ENCODE measurements at places on chromosomes 2 and 18.

DNA sequence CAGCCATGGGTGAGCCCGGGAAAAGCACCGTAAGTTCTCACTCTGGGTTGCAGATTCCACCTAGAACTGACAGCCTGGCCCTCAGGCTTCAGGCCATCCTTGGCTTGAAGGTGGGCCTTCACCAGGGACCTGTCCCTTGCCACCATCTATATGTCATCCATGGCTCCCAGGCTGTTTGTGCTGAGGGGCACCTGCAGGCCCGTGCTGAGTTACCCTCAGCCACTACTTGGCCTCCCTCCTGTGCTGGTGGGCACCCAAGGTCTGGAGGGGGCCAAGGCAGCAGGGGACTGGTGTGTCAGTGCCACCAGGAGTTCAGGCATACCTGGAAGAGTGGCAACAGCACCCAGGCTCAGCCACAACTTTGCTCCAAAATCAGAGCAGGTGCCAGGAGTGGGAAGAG, 326.2 kb upstream of the SMIM21 start:
- no peak for DNase-seq

GRCh38 chr18:45748501-45748900, 24.5 kb downstream of the SLC14A1 start:
- DNase-seq: no peak

GRCh38 chr18:67618061-67618460, 101.5 kb upstream of the DSEL start:
- no peak for DNase-seq

- DNase-seq: no peak
These were observed 64.7 kb downstream of the BCL2 start for GRCh38 chr18:63254716-63255399.

GRCh38 chr2:157508676-157509075, 64.8 kb upstream of the CYTIP start:
- no peak for DNase-seq

DNA sequence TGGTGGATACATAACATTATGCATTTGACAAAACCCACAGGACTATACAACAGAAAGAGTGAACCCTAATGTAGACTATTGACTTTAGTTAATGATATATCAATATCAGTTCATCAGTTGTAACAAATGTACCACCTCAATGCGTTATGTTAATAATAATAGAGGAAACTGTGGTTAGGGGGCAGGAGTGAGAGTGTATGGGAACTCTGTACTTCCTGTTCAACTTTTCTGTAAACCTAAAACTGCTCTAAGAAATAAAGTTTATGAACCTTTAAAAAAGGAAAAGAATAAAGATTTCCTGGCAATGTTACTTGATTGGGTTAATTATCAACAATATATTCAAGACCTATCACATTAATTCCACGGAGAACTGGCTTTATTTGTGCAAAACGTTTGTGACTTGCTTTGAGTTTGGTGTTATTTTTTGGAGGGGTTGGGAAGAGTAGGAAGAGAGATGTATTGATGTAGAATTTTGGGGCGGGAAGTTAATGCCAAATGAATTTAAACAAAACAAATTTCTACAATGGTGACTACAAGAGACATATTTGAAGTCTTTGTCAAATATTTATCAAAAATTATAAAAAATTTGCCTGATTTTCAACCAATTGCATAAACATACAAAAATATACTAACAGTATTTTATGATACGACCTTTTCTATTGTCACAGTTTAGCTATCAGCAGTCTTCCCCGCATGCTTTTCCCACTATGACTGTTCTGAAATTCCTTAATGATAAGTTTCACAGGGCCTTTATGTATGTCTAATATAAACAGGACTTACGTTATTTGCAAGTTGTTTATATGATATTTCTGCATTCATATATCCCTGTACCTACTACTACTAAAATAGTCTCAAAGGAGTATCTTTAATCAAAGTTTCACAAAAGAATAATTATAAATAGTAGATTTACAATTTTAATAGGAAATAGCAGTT, 2.1 kb upstream of the RTN4 start:
- DNase-seq: no peak

DNA sequence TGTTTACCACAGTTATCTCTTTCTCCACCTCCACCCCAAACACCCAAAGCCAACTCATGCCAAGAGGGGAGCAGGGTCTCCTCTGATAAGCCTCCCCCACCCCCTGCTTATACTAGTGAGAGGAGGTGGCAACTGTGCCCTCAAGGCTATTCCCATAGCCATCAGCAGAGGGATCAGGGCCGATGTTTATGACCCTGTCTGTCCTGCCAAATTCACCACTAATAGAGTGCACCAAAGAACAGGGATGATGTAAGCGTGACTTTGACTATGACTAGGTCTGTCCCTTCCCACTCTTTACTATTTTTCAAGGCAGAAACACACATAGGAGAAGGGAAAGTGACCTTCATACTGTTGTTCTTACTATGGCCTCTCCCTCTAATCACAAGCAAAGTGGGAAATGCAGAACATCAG, 74.6 kb downstream of the CLHC1 start:
- DNase-seq: no peak

DNA sequence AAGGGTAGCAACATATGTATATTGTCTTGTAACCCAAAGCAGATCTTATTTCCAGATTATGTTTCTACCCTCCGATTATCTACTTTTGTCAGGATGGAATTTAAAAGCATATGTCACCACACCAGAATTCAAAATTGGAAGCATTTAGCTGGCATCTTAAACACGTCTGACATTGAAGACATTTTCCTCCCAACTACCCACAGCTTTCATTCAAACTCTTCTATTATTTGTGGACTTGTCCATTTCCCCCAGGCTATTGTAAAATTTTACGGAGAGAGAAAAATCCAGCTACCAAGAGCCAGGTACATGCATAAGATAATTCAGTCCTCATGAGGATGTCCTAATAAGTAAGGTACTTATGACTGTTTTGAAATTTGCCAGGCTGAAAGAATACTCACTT, 659.3 kb downstream of the LRRTM4 start:
- no peak for DNase-seq

- DNase-seq: no peak
These were observed 6.3 kb upstream of the OTOS start for GRCh38 chr2:240146627-240147278.

GRCh38 chr18:44393406-44393805, 287.3 kb upstream of the SETBP1 start:
- no peak for DNase-seq

Data from activated CD4-positive, alpha-beta T cell treated with anti-CD3 and anti-CD28 coated beads for 1 hour (primary cell).